ENCODE measurements at places on chromosomes 2 and 18.

GRCh38 chr18:74508366-74508765, 12.2 kb downstream of the CNDP2 start:
- no peak for DNase-seq

GRCh38 chr2:130825966-130826253, 10.8 kb upstream of the ARHGEF4 start:
- DNase-seq, result no peak

- DNase-seq, result no peak
Measured at GRCh38 chr2:196295005-196295404, 123.6 kb upstream of the STK17B start.

- no peak for DNase-seq
Measured at GRCh38 chr2:213317929-213318328, 33.7 kb downstream of the SPAG16 start.

GRCh38 chr18:44937960-44938719, 257.5 kb downstream of the SETBP1 start:
- DNase-seq, result peak; percentile 97

- peak; percentile 43 for DNase-seq
Measured at GRCh38 chr2:234814374-234814773, 137.4 kb upstream of the SH3BP4 start.

DNA sequence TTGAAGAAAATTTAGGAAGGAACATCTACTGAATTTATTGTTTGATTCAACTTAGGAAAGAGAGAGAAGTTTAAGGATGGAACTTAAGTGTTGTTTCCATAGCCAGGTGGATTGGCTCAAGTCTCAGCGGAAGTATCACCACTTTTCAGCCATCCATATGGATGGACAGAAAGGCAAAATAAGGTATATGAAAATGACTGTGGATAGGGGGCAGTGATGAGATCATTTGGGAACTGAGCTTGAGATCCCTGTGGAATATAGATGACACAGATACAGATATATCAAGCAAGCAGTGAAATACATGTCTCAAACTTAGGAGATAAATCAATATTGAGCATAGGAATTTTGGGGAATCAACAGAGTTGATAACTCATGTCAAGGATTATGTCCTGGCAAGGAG, 1462.7 kb upstream of the NXPH2 start:
- DNase-seq, result no peak

- no peak for DNase-seq
Measured at GRCh38 chr2:67776276-67776675, 286.5 kb downstream of the C1D start.

DNA sequence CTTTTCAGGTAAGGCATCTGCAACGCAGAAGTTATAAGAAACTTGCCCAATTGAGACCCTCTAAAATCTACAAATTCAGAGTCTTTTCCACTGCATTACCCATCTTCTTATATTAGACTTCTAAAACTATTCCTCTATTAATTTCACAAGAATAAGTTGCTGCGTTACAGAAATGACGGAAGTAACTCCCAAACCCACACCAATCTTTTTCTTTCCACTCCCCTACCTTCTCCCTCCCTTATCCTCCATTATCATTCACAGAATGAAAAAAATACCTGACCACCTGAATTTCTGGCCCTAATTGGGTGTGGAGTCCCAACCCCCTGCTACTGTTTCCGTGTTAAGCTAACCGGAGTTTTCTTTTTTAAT, 689 bp downstream of the RPRD1A start:
- DNase-seq, result no peak

DNA sequence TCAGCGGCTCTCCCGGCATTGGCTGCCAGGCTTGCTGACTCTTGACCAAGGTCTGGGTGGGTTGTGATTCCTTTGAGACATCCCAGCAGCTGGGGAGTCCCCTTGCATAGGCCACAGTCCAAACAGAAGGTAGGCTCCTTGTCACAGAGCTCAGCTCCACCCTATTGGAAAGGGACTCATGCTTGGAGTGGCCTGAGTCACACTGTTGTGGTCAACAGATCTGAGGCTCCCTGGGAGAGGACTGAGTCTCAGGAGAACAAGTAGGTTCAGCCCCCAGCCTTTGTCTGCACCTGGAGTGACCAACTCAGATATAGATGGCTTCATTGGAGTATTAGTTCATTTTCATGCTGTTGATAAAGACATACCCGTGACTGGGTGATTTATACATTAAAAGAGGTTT, 32.1 kb upstream of the SH3BP4 start:
- no peak for DNase-seq

DNA sequence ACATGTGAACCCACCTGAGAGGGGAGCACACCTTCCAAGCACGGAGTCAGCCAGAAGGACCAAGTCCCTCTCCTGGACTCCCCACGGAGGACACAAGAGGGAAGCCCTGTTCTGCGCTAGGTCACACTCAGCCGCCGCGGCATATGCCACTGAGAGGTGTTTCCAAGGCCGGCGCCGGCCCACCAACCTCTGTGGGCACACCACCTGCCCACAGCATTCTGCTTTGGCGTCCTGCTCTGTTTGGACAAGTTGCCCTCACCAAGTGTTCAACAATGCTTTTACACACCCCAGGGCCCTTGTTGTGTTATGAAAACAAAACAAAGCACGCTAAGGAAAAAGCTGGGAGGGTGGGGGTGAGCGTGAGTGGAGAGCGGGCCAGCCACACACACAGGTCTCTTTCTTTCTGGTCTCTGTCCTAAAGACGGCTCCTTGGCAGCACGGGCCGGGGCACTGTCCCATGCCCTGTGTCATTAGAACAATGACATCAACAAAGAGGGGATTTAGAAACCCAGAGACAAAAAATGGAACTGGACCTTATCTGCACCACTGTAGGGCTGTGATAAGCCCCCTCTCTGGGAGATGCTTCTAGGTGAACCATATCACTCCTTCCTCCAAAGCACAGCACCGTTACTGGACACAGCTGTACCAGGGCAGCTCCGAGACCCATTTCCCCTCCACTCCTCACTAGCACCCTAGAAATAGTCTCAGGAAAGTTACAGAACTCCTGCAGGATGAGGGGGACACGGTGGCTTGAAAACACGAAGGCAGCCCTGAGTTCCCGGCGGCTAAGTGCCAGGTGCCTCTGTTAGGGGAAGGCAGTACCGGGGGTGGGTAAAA, 17.0 kb downstream of the SMAD7 start:
- DNase-seq, result peak; percentile 48

DNA sequence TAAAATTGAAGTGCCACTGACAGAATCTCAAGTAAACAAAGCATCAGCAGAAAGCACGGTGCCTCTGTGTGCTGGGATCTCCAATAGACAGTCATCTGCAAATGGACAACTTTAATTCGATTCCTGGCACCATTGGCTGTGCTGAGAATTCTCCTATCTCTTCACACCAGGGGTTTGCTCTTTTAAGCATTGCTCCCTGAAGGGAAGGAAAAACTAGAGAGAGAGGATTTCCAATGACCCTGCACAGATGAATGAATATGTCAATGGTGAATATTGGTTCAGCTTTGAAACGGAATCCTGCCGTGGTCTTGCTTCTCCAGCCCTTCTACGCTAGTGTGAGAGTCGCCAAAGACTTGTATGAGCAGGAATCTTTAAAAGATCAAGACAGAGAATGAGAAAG, 97.9 kb downstream of the FIGN start:
- DNase-seq, result no peak

GRCh38 chr18:42576124-42576523, 539.4 kb downstream of the RIT2 start:
- DNase-seq, result no peak

GRCh38 chr2:217413193-217413592, 553.3 kb upstream of the TNP1 start:
- DNase-seq, result no peak

GRCh38 chr2:239735829-239736357, 289.2 kb downstream of the NDUFA10 start:
- DNase-seq, result no peak

DNA sequence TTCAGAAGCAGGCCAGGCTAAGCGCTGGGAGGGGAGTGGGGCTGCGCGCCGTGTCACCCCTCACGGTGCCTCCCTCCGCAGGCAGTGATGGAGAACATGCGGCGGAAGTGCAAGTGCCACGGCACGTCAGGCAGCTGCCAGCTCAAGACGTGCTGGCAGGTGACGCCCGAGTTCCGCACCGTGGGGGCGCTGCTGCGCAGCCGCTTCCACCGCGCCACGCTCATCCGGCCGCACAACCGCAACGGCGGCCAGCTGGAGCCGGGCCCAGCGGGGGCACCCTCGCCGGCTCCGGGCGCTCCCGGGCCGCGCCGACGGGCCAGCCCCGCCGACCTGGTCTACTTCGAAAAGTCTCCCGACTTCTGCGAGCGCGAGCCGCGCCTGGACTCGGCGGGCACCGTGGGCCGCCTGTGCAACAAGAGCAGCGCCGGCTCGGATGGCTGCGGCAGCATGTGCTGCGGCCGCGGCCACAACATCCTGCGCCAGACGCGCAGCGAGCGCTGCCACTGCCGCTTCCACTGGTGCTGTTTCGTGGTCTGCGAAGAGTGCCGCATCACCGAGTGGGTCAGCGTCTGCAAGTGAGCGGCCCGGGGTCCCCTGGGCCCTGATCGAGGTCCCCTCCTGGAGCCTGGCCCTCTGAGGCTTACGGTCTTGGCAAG, 12.2 kb downstream of the WNT10A start:
- peak; percentile 62 for DNase-seq

GRCh38 chr2:207352978-207353671, 176.6 kb upstream of the CREB1 start:
- no peak for DNase-seq

- no peak for DNase-seq
Measured at GRCh38 chr18:7626922-7627440, 59.9 kb downstream of the PTPRM start.

DNA sequence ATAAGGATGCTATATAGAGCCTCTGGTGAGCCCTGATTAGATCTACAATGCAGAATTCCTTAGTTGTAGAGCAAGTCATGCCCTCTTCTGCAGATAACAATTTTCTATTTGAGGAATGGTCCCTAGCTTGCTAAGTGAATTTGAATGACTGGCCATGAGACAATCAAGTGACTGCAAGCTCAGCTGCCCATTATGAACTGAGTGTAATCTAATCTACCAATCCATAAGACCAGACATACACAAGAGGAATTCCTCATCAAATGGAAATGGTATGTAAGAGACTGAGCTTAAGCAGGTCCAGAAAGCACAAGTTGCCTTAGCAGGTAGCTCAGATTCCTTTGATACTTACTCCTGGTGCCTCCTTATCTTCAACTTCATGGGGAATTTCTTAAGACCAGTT, 4.8 kb upstream of the ANKRD44 start:
- no peak for DNase-seq

DNA sequence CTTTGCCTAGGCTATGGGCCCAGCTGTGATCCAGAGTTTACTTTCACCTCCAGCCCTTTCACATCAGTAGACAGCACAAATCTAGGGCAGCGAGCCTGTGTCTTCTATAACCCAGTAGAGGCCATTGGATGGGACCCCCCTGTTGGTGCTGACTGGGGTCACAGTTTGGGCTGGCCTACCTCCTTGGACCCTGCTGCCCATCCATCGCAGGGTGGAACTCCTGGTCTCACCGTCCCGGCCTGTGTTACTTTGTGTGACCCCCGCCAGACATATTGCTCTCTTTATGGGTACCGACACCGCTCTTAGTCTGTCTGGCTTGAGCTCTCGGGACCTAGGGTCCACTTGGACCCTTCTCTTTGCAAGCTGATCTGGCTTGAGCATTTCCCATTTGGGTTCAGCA, 157.4 kb downstream of the CTIF start:
- no peak for DNase-seq

GRCh38 chr18:10275486-10275885, 178.9 kb upstream of the APCDD1 start:
- DNase-seq, result no peak

GRCh38 chr18:5975111-5976002, 80.0 kb upstream of the TMEM200C start:
- no peak for DNase-seq

DNA sequence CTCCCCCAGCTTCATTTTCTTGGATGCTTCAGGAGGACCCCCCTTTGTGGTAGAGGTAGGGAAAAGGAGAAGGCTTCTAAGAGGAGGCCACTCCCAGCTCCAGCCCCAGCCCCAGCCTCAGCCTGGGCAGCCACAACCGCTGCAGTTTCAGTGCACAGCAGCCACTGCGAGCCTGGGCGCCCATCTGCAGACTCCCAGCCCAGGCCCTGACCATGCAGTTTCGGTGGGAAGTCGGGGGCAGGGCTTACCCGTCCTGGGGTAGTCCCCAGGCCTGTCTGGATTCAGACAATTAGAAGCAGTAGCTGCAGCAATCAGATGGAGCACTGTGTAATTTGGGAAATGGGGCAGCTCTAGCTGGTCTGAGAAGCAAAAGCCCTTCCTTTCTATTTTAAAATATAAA, 28.6 kb downstream of the ITM2C start:
- no peak for DNase-seq

DNA sequence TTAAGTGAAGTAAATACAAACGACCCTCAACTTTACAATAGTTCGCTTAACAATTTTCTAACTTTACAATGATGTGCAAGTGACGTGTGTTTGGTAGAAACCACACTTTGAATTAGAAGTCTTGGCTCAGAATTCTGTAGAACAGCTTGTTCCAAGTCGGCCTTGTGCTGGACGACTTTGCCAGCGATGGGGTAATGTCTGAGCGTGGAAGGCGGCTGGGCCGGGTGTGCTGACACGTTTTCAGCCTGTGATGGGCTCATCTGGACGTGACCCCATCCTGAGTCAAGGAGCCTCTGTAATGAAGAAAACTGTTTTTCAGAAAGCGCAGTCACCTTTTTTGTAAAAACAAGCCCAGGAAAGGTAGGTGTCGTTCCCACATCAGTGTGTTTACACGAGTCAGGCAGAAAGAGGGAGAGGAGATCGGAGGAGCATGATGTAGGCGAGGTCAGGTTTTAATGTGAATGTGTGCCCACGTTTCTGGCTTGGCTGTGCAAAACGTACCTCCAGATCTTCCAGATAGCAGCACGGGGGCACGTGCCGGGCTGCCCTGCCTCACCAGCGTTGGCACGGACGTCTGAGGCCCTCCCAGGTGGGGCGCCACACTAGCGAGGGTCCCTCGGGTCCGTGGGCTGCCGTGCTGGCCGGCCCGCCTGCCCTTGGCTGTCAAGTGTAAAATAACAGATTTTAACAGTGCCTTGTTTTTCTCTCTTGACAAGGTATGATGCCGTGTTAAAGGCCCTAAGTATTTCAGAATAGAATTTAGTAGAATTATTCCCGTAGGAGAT, 54.6 kb downstream of the CTDP1 start:
- DNase-seq, result no peak

DNA sequence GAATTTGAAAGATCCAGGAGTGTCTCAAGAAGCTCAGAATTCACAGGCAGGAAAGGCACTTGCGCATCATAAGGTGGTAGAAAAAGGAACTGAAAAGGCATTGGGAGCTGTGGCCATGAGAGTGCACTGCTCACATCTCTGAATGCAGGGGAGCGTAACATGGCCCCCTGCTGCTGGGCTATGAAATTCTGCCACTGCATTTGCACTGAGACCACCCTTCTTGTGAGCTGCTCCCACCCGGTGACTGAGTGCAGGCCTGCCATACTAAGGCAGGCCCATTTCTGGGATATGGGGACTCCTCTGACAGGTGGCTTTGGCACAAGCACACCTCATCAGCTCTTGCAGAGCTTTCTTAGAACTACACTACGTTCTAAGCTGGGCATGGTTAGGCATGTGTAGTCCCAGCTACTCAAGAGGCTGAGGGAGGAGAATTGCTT, 25.3 kb upstream of the STARD7 start:
- DNase-seq, result no peak
